Activated naive CD4-positive, alpha-beta T cell treated with anti-CD3 and anti-CD28 coated beads, Interleukin-2, amount 50 U/mL, for 16 hours (primary cell): ENCODE measurements at places on chromosomes 2 and 18.

DNA sequence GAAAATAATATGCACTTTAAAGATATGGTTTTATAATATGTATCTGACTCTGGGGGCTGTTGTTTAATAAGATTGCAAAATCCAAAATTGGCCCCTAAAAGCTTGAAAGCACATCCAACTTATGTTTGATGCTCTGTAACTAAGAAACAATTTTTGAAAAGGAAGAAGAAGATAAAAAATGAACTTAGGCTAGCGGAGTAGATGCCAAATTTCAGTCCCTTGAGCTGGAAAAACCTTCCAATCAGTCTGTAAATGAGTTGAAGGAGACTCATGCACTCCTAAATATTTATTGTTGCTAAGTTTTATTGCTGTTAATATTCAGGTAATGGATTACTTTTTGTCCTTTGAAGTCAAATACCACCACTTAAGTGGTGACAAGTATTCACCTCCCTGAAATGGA lies 465.0 kb downstream of the ZEB2 start:
- DNase-seq = no peak

DNA sequence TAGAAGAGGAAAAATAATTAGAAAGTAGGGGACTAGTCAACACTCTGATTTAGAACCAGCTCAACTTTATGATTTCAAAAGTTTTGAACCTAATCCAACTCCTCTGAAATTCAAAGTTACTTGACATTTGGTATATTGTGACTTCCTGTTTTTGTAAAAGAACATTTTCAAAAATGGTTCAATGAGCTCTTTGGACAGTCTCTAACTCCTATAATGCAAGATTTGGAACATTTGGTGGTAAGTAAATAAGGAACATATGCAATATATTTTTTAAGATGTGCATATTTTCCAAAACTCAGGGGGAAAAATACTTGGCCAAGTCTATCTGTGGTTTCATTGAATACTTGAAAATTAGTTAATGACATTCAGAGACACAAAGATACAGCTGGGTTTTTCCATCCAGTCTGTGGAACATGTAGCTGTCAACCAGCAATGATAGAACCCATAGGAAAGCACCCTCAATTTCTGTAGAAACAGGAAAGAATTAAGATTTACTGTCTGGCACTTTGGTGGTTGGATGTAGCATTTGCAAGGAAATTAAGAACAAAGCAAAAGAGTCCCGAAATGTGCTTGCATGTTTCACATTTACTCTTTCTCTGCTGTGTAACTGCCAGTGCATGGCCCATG lies 17.0 kb upstream of the ANKRD44 start:
- DNase-seq = no peak

DNA sequence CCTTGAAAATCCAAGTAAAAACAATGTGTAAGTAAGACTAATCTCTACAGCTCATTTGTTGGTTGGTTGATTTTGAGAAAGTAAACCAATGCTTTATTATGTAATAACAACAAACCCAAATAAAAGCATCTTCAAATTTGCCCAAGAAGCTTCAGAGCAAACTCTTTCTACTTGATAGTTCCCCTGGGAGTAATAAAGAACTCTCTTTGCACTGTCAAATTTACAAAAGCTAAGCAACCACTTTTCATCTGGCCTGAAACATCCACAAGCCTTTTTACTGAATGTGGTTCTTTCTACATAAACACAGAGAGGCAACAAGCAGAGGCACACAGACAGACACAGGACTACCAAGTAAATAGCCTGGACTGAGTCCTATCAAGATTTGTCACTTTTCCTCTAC lies 28.8 kb upstream of the CACNB4 start:
- no peak for DNase-seq

GRCh38 chr2:105912081-105912480 lies 167.4 kb downstream of the NCK2 start:
- no peak for DNase-seq

DNA sequence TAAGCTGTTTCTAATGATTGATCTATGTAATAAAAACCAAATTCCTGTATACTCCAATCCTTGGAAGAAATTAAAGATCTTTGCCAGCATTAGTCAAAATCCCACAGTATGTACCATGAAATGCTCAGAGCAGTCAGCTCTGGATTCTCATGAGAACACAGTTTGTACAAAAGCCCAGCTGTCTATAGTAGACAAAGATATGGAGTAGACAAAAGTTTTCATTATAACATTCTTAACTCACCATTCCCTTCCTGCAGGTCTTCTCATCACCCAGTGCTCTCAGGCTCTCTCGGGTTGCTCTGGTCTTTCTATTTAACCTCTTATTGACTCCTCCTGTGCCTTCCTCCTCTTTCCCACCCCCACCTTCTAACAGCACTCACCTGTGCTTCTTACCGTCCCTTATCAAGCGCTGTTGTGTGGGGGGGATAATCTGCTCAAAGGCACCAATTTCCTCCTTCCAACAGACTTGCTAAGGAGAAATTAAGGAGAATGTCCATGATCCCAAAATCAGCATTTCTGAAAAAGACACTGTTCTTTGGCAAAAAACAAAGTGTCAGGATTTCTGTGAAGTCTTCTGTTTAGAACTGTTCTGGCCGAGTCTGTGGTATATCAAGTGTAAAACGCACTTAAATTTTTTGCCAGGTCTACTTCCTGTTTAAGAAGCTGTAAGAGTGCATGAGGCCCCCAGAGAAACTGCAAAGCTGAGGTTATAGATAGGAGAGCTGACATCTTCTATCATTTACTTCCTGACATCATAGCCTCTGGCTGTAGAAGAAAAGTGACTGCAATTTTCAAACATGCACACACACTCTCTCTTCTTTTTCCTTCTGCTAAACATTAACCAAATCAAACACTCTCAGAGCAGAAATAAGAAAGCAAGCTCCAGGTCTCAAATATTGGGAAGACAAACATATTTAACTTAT lies 144.1 kb downstream of the EVA1A start:
- DNase-seq = no peak

- no peak for DNase-seq
Observed at GRCh38 chr18:63930773-63931354, 18.2 kb upstream of the HMSD start.
